ENCODE measurements at places on chromosomes 1 and 21.

GRCh38 chr1:10644307-10645128 lies 151.9 kb downstream of the CASZ1 start:
- no peak for DNase-seq

DNA sequence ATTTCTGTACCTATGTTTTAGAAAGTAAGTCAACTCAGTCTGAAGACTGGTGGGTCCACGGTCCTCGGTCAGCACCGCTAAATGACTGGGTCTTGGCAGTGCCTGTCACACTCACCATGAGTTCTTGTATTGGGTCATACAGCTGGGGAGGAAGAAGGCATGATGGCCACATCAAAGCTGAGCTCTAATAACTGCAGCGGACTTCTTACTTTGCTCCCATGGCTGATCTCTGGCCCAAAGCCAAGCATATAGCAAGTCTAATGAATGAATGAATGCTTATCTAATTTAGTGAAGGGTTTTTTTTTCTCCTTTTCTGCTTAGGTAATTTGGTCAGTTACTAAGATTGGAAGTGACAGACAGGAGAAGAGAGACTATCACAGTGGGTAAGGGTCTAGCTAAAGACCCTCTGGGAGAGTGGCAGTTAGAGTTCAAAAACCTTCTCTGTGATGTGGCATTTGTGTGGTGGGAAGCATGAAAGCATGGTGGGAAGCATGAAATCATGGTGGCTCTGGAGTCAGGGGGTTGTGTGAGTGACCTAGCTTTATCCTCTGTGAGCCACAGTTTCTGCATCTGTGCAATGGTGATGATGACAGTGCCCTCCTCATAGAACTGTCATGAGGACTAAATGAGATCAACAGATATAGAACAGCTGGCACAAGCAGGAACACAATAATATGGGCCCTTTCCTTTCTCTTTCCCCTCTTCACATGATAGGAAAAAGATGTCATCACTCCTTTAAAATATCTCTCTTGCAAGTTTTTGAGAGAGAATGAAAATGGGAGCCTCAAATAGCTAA lies 78.9 kb upstream of the JAK1 start:
- no peak for DNase-seq

- no peak for DNase-seq
Measured at GRCh38 chr1:22096036-22096435, 43.5 kb downstream of the CDC42 start.

- DNase-seq = no peak
Measured at GRCh38 chr1:201536558-201536957, 2.4 kb upstream of the NAV1 start.

- DNase-seq = no peak
Measured at GRCh38 chr1:53334312-53334711, 6.4 kb upstream of the LRP8 start.

DNA sequence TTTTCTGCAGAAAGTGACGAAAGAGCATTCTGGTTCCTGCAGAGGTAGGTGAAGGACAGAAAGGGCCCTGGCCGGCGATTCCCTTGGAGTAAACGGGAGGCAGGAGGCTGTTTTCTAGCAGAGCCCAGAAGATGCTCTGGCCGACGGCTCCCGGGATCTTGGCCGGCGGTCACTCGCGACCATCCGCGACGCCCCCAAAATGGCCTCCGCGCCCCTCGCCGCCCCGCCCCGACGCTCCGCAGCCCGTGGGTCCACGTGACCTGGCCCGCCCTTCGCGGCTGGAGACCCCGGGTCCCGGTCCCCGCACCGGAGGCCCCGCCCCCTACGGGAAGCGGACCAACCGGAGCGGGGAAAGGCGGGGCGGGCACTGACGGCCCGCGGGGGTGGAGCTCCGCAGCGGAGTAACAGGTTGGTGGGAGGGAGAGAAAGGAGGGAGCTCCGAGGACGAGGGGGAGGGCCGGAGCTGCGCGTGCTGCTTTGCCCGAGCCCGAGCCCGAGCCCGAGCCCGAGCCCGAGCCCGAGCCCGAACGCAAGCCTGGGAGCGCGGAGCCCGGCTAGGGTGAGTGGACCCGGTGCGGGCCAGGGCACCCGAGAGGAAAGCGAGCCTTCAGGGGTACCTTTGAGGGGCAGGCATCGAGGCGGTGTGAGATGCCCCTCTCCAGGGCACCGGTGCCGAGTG lies at the start of gene CGN:
Gene CGN, plus strand, starts transcription at position 431 of the 679 bp plus-strand sequence. CDS start 7,133 bp downstream, outside the sequence.
- peak; percentile 75 for DNase-seq

- DNase-seq = no peak
Measured at GRCh38 chr1:36910886-36911540, 123.3 kb downstream of the GRIK3 start.

GRCh38 chr1:25182629-25183028 lies 49.7 kb downstream of the SYF2 start:
- no peak for DNase-seq

GRCh38 chr1:27523337-27524020 lies 33.5 kb upstream of the WASF2 start:
- DNase-seq = no peak

- no peak for DNase-seq
Measured at GRCh38 chr1:172950528-172950927, 100.2 kb downstream of the TNFSF18 start.

- DNase-seq = no peak
Measured at GRCh38 chr1:116110567-116111523, at the start of gene MAB21L3. Gene MAB21L3 (plus strand): TSS chr1:116111399. CDS start chr1:116112616, 1,217 bp downstream.

- no peak for DNase-seq
Measured at GRCh38 chr1:236997361-236997760, 6.9 kb downstream of the MT1HL1 start.

DNA sequence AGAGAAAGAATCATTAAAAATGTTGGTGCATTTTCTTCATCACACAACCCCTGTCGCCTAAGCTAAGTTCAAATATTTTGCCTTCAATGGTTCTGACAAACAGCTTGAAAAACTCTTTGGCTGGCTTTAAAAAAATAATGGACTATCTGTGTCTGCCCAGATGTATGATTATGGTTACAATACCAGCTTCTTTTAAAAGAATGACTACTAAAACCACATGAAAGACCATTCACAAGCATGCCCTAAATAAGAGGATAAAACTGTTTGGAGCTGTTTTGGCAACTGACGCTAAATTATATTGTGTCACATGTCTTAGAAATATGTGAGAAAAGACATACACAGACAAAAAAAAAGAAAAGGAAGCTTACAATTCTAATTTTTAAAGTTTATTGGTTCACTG lies 23.7 kb upstream of the PLPPR4 start:
- DNase-seq = no peak

GRCh38 chr1:157499521-157499920 lies 52.8 kb downstream of the FCRL5 start:
- no peak for DNase-seq

DNA sequence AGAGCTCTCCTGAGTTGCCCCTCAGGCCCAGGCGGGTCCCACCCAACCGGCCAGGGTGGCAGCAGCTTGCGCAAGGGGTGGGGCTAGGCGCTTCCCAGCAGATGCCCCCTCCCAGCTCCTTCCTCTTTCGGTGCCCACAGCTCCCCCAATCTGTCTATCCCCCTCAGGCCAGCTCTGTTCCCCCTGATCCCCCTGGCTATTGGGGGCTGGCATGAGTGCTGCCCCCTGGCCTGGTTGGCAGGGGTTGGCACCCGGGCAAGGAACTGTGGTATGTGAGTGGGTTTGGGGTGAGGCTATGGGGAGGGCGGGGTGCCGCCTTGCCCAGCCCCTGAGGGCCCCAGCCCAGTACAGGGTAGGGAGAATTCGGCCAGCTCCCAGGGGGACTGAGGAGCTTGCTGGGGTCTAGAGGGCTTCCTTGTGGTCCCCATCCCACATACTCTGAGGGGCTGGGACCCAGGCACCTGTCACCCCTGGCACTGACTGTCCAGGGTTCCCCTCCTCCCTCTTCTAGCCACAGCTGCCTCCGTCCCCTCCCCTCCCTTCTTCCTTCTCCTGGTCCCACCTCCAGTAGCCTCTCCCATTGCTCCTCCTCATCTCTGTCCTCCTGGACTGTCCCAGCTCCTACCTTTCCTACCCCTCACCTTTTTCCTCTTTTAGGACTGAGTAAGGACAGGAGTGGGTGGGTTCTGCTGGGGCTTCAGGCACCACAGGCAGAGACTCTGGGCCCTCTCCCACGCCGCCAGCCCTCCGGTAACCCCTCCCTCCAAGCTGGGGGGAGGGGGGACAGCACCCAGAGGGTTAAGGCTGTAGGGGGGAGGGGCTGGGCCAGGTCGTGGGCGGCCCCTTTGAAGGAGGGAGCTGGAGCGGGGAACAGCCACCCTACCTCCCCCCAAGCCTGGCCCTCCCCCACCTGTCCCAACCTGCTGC lies 5.7 kb downstream of the ZBTB7B start:
- DNase-seq = peak; percentile 89

- DNase-seq = no peak
Measured at GRCh38 chr1:53365437-53366063, 37.7 kb upstream of the LRP8 start.

DNA sequence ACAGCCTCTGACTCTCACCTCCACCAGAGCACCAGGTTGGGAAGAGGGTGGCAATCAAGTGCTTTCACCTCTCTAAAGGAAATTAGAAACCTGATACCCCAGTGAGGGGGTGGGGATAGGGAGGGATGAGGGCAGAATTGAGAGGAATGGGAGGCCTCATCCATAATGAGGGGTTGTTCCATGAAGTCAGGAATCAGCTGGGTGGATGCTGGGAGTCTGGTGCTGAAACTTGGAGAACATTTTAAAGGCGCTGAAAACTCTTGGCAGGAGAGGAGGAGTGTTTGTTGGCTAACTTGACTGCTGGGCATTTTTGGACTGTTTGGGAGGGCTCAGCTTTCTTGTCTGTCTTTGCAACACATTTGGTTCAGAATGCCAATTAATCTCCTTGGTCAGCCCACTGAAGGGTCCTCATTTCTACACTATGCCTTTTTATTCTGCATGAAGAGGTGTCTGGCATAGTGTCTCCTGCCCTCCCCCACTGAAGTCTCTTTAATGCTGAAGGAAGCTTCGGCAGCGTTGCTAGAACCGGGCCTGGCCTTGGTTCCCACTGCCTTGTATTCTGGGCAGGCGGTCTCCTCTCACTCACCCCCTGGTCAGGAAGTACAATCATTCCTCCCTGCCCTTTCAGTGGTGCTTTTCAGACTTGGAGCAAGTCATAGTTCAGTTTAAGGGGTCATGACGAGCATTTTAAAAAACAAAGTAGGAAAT lies 2.2 kb downstream of the PHGDH start:
- no peak for DNase-seq

GRCh38 chr1:200139661-200140250 lies 112.2 kb downstream of the NR5A2 start:
- DNase-seq = no peak
